Endodermal cell (in vitro differentiated cells): ENCODE measurements at places on chromosomes 7 and 10. TPM values are rescaled to one million over a fixed set of nuclear protein-coding genes. Genes with fewer than 3 reads are reported as not detected.

DNA sequence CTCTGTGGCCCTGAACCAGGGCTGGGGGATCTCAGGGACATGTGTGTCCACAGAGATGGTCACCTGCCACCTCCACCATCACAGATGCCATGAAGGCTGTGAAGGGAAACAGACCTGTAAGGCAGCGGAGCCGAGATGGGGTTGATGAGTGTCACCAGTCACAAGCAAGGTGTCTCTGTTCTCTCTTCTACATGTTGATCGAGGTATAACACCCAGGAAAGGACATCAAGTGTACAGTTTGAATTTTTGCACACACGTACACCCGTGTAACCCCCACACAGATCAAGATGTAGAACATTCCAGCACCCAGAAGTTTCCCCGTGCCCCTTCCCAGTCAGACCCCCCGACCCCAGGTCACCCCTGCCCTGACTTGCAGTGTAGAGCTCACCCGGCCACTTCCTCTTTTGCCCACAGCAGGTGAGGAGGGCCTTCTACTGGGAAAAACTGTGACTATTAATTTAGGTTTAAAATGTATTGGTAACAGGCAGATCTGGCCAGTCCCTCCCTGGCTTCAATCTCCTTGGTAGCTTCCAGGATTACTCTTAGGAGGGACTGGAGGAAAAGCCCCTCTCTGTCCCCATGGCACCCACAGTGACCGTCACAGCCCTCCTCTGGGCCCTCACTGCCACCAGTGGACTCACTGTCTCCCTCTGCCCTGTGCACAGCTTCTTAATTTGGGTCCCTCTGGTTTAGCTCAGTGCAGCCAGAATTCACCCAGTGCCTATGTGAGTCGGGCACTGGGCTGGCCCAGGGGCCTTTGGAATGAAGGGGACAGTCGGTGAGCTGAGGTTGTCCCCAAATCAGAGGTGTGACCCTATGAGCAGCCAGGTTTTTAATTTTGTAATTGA, 108.2 kb downstream of the LHPP start:
- no peaks in the 10 kb centered on the region for H3K27me3 ChIP-seq
- H3K4me1 ChIP-seq: peaks cover 6% of the 10 kb centered on the region
- no peak overlapping the region for H3K27ac ChIP-seq
- DNase-seq: no peak
- no peak overlapping the region for H3K4me3 ChIP-seq
- H3K36me3 ChIP-seq: no peaks in the 10 kb centered on the region

DNA sequence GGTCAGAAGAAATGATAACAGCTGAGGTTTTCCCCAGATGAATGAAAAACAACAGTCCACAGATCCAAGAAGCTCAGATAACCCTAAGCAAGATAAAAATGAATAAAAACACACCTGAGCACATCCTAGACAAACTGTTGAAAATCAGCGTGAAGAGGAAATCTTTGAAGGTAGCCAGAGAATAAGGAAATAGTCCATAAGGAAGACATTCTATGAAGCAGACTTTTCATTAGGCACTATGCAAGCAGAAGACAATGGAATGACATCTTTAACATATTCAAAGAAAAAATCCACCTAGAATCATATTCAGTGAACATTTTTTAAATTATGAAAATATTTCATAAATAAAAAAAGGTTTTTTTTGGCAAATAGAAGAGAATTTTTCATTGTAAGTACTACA, 15.1 kb upstream of the IL15RA start:
- H3K27ac ChIP-seq: no peak overlapping the region
- no peaks in the 10 kb centered on the region for H3K36me3 ChIP-seq
- H3K27me3 ChIP-seq: no peaks in the 10 kb centered on the region

- H3K4me3 ChIP-seq: no peak overlapping the region
- H3K27ac ChIP-seq: no peak overlapping the region
- no peaks in the 10 kb centered on the region for H3K4me1 ChIP-seq
- H3K27me3 ChIP-seq: no peaks in the 10 kb centered on the region
- peak; percentile 73 for DNase-seq
- no peaks in the 10 kb centered on the region for H3K36me3 ChIP-seq
Measured at GRCh38 chr10:111281516-111281915, 204.7 kb downstream of the ADRA2A start.

GRCh38 chr10:100333661-100334440, 3.8 kb upstream of the PKD2L1 start:
- H3K4me1 ChIP-seq: no peaks in the 10 kb centered on the region
- H3K27me3 ChIP-seq: peaks cover 49% of the 10 kb centered on the region
- no peaks in the 10 kb centered on the region for H3K36me3 ChIP-seq
- no peak overlapping the region for H3K4me3 ChIP-seq
- DNase-seq: no peak

- no peaks in the 10 kb centered on the region for H3K36me3 ChIP-seq
- no peak overlapping the region for H3K27ac ChIP-seq
- H3K4me1 ChIP-seq: no peaks in the 10 kb centered on the region
- H3K27me3 ChIP-seq: no peaks in the 10 kb centered on the region
- no peak for DNase-seq
Measured at GRCh38 chr10:73117976-73118743, 7.9 kb downstream of the NUDT13 start.

GRCh38 chr7:23167691-23168090, 14.2 kb upstream of the NUP42 start:
- no peak overlapping the region for H3K4me3 ChIP-seq
- H3K27ac ChIP-seq: no peak overlapping the region
- DNase-seq: no peak
- no peaks in the 10 kb centered on the region for H3K4me1 ChIP-seq
- no peaks in the 10 kb centered on the region for H3K27me3 ChIP-seq

GRCh38 chr10:17006631-17007417, 122.8 kb downstream of the CUBN start:
- DNase-seq: peak; percentile 29
- H3K27me3 ChIP-seq: no peaks in the 10 kb centered on the region
- H3K36me3 ChIP-seq: no peaks in the 10 kb centered on the region
- peaks cover 3% of the 10 kb centered on the region for H3K4me1 ChIP-seq
- H3K4me3 ChIP-seq: peak overlapping the region; percentile 47
- peak overlapping the region; percentile 98 for H3K27ac ChIP-seq

Gene ACSM6
- not detected in 3 replicates for total RNA-seq

Gene SPDYE18
- total RNA-seq: not detected in 2 replicates
